ENCODE measurements at places on chromosomes 2 and 18.

- DNase-seq: no peak
Observed at GRCh38 chr2:1738646-1739302, 5.5 kb downstream of the PXDN start.

- DNase-seq: no peak
Observed at GRCh38 chr2:202135091-202135874, 62.2 kb downstream of the KIAA2012 start.

- DNase-seq: no peak
Observed at GRCh38 chr2:131104487-131105155, 515 bp upstream of the PLEKHB2 start.

- DNase-seq: no peak
Observed at GRCh38 chr2:219671279-219671678, 43.8 kb downstream of the SLC4A3 start.

GRCh38 chr2:4791488-4791887, 900.7 kb upstream of the SOX11 start:
- no peak for DNase-seq

DNA sequence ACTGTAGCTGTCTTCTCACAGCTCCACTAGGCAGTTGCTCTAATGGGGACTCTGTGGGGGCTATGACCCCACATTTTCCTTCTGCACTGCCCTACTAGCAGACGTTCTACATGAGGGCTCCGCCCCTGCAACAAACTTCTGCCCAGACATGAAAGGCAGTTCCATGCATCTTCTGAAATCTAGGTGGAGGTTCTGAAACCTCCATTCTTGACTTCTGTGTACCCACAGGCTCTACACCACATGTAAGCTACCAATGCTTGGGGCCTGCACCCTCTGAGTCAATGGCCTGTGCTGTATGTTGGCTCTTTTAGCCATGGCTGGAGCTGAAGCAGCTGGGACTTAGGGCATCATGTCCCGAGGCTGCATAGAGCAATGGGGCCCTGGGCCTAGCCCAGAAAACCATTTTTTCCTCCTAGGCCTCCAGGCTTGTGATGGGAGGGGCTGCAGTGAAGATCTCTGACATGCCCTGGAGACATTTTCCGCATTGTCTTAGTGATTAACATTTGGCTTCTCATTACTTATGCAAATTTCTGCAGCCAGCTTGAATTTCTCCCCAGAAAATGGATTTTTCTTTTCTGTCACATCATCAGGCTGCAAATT, 123.0 kb downstream of the MYCN start:
- DNase-seq: no peak

GRCh38 chr2:233409286-233409991, 55.1 kb downstream of the DGKD start:
- no peak for DNase-seq

DNA sequence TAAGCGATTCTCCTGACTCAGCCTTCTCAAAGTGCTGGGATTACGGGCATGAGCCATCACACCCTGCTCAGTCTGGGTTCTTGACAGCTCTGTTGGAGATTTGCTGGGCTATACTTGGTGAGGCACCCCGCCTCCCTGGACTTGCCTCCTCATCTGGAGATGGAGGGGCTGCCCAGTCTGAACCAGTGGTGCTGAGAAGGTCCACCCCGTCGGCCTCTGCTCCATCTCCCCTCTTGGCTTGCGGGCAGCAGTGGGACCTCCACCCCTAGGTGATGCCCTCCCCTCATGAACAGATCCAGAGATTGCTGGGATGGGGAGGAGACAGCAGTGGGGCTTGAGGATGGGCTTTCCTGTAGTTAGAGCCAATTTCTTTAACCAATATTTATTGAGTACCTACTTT, 120.9 kb downstream of the CLIP4 start:
- DNase-seq: no peak

- DNase-seq: no peak
Observed at GRCh38 chr2:224126440-224126839, 87.4 kb upstream of the SERPINE2 start.

DNA sequence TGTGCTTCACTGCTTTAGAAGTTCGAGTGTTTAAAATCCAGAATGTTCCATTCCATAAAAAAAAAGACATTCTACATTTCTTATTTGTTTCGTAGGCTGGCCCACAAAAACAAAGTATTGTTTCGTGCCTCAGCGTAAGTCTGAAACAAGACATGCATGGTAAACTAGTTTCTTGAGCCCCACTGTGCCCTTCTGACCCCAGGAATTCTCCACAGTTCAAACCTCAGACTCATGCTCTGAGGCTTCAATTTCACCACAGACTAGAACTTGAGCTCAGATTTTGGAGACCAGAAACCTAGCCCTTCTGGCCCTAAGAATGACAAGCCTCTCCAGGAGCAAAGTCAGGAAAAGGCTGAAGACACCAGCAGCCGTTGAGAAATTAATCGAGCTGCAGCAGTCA, 151.5 kb downstream of the SLC8A1 start:
- DNase-seq: no peak

- no peak for DNase-seq
Observed at GRCh38 chr2:129484999-129485897, 494.2 kb upstream of the RAB6C start.

DNA sequence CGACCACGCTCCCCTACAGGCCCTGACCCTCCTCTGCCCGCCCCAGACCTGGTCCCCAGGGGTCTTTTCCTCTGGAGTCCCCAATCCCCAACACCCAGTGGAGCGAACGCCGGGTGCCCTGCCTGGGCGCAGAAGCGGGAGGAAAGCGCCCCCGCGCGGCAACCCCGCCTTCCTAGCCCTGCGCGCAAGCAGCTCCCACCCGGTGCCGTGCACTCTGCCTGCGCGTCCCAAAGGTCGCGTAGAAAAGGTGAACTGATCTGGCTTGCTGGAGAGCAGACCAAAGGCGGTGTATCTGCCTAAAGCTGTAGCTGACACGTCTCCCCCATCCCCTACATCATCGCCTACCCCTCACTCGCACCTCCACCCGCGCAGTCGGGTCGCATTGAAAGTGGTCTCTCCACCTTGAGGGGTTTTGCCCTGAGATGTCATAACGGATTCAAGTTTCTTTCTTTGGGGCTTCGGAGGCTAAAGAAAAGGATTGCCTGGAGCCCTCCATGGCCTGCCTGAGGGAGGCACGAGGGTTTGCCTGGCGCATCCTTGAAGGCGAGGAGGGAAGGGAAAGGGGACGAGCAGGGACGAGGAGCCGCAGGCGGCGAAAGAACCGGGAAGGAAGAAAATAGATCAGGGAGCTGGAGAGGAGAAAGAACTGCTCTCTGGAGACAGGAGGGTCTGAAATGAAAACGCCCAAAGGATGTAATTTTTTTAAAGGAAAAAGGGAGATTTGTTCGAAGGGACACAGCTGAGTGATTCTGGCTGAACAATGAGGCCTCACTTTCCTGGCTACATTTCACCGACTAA, 5.8 kb downstream of the GAD1 start:
- no peak for DNase-seq

DNA sequence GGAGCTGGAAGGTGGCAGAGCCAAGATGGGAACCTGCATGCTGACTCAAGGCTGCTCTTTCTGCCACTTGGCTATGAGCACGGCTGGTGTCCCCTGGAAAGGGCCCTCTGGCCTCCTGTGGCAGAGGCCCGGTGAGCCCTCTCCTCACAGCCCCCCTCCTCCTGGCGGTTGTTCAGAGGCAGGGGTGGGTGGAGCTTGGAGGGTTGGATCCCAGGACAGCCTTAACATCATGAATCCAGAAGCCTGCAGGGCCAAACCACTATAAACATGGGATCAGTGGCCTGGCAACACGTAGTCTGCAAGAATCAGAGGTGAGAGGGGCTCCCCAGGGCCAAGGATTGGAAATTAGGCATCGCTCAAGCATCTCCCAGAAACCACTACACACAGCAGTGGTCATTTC, 48.5 kb upstream of the LOXHD1 start:
- no peak for DNase-seq

- no peak for DNase-seq
Observed at GRCh38 chr2:44801841-44802776, 139.4 kb upstream of the SIX3 start.

DNA sequence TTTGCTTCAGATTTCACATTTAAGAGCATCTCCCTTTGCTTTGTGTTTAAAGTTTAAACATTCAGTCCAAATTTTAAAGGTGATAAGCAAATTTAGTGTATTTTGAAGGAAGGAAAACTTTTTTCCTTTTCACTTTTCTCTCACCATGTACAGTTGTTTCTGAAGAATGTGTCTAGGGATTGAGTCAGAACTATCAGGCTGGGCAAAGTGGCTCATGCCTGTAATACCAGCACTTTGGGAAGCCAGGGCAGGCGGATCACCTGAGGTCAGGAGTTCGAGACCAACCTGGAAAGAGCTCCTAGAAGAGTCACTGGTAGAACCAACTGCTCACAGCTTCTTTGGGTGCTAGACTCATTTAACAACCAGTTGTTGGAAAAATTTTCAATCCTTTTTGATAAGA, 327.0 kb upstream of the THUMPD2 start:
- no peak for DNase-seq

DNA sequence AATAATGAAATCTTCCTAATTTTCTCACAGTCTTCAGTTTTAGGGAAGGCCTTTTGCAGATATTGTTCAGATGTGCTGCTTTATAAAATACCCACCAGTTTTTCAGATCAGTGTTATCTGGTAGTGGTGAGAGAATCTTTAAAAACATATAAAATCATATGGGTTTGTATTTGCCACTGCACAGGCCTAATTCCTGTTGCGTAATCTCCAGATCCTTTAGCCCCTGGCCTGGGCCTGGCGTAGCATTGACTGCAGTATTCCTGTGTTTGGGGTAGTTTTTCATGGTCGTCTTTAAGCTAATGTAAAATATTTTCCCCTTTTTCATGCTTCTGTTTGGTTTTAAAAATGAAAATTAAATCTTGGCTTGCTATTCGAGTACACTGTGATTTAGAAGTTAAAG, 43.2 kb downstream of the TSHZ1 start:
- no peak for DNase-seq

- DNase-seq: no peak
Observed at GRCh38 chr2:43931293-43931692, 64.5 kb downstream of the LRPPRC start.

DNA sequence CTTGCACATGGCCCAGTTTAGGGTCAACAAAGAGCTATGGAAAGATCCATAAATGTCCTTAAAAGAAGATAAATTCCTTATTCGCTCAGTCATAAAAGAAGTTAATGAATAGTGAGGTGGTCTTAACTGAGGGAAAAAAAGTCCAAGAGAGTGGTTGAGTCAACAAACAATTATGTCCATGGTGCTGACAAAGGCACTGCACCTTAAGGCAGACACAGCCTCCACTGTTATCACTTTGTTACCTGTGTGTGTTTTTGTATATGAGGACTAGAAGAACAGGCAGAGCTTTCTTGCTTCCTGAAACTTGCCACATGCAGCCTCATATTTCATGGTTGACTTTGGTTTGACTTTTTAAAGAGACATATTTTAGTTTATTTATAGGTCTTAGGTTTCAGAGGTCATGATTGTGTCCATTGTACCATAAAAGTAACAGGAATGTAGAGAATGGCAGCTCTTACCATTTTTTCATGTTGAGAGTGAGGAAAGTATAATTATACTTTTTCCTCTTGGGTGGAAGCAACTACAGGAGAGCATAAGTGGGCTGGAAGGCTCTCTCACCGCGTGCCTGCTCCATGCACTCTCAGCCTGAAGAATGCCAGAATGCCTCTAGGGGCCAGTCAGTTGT, 93.6 kb downstream of the XRCC5 start:
- DNase-seq: no peak

DNA sequence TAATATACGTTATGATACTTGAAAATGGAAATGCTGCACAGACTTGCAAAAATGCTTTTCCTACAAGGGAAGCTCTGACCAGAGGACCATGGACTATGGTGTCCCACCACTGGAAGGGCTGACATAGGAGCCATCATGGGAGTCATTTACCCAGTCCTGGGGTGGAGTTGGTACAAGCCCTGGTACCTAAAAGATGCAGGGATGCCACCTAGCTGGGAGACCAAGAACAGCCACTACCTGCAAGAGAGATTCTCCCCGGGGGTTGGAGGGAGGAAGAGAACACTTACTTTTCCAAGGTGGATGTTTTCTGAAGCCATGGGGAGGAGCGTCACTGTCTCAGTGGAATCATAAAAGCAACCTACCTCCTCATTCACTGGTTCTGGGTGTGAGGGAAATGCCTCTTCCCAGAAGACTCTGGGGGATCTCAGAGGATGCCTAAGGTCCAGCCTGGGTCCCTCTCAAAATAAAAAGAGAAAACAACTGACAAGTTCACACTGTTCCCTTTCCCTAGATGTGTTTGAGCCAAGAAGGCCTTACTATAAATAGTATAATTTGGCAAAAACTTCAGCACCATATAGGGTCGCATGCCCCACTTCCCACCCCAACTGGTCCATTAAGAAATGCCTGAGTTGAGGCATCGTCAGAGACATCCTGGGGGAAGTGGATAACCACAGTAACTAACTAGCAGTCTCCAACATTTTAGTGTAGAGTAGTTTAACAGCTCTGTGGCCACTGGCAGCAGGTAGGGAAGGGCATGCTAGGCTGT, 39.9 kb downstream of the REEP1 start:
- DNase-seq: no peak

DNA sequence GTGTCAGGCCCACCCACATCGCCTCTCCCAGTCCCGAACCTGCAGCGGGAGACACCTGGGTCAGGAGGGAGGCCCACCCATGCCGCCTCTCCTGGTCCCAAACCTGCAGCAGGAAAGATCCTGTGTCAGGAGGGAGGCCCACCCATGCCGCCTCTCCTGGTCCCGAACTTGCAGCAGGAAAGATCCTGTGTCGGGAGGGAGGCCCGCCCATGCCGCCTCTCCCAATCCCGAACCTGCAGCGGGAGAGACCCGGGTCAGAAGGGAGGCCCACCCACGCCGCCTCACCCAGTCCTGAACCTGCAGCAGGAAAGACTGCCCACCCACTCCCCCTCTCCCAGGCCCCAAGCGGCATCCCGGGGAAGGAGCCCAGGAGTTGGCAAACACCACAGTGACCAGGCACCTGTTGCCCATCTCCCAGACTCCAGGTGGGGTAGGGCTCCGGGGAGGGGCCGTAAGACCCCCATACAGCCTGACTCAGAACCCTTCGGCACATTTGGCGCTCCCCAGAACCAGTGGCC, 7.8 kb downstream of the SLC66A2 start:
- no peak for DNase-seq

DNA sequence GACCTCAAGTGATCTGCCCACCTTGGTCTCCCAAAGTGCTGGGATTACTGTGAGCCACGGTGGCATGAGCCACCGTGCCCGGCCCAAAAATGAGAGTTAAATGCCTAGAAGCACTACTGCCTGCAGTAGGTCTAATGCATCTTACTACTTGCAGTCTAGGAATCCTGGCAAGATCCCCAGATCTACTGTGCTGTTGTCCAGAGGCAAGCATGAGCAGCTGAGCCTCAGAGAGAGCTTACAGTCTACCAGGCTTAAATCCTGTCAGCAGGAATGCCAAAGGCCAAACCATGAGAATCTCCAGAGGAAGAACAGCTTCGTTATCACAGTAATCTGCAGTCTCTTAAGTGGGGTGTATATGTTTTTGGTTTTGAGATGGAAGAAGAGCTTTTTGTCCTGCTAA, 54.4 kb downstream of the XRCC5 start:
- DNase-seq: no peak

- DNase-seq: no peak
Observed at GRCh38 chr2:45008296-45009129, 739 bp downstream of the SIX2 start.

DNA sequence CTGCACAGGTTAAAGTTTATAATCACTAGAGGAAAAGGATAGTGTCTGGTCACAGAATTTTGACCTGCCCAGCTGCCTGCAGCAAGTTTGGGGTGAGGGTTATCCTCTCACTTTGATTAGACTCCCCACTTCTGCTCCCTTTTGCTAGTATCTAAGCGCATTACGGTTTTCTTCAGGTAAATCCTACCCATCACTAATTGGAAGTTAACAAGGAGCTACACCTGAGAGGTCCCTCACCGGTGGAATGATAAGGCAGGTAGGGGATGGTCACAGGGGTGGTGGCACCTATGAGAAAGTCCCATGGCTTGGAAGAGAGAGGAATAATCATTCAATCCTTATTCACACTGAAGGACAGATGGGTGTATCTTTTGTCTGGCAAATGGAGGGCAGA, 7.6 kb downstream of the BCL2 start:
- no peak for DNase-seq

Measured in stimulated activated CD4-positive, alpha-beta T cell treated with anti-CD3 and anti-CD28 coated beads, TNF-alpha, amount 100 ng/mL, for 1 hour (primary cell).